ENCODE measurements at places on chromosomes 3 and 15.

GRCh38 chr3:181561139-181562031 lies 150.3 kb upstream of the SOX2 start:
- no peak for DNase-seq

- no peak for DNase-seq
Observed at GRCh38 chr3:69288161-69288895, 97.6 kb downstream of the FRMD4B start.

DNA sequence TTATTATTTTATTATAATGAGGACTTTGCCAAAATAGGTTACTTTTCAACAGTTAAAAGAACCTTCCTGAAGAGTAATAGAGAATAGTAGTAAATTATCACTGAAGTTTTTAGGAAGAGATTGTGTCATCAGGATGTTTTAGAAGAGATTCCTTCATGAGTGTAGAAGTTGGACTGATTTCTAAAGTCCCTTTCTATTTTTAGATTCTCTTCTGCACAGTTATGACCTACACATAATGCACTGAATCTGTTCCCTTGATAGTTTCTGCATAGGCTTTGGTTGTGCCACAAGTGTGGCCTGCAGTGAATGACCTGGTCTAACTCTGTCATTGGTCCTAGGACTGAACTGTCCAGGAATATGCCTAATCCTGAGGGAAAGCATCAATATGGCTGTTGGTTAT lies 23.9 kb downstream of the SLC35A5 start:
- no peak for DNase-seq

DNA sequence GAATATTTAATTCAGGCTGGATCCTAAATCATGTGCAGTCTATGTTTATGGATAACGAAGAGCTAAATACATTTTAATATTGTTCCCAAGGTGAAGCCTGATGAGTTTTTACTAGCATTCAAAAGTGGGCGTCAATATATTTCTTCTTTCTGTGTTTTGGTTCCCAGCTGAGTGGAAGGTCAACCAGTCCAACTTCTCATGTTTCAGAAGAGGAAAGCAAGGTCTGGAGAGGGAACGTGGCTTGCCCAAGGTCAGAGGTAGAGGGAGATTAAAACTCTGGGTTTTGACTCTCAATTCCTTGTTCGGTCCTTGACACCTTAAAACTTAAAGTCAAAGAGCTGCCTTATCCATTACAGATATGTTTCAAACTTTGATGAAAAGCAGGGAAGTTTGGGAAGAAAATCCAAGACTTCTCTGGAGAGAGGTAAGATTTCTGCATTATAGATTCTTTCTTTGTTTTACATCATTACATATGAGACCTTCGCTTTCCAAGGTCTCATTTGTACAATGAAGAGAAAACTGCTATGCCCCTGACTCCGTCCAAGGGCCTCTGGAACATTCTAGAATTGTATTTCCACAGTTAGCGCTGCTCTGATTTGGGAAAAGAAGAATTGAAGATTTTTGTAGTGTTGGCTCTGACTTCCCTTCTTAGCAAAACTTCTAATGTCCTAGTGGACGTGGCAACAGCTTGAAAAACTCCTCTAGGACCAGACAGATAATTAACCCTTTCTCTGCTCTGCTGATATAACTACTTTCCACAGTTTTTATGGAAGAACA lies 57.7 kb upstream of the HES1 start:
- no peak for DNase-seq

DNA sequence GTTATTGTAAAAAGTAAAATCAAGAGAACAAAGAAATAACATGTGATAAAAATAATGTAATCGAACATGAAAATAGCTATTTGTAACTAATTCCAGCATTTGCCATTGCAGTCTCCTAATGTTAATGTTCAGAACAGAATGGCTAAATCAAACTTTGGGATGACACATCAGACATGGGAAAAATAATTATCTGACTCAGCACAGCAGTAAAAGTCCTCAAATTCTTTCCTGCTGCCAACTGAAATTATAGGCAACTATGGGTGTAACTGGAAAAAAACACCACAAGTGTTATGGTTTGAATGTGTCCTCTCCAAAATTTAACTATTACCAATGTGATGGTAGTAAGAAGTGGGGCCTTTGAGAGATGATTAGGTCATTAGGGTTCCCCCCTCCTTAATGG lies 446.7 kb downstream of the C3orf38 start:
- no peak for DNase-seq

- DNase-seq, result no peak
Observed at GRCh38 chr3:32140943-32141342, 34.5 kb downstream of the GPD1L start.

DNA sequence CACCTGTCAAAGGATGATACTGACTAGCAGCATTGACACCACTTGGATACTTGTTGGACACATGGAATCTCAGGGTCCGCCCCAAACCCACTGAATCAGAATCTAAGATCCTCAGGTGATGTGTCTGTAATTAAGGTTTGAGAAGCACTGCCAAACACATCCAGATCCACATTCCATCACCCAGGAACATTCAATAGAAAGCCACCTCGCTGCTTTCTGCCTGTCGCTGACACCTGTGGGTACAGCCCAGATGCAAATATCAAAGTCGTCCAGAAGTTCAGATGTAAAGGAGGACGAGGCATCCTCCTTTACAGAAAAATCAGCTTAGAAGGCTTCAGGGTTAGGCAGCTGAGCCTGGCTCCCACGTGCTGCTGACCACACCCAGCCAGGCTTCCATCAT lies 5.2 kb upstream of the RPS17 start:
- DNase-seq, result no peak

DNA sequence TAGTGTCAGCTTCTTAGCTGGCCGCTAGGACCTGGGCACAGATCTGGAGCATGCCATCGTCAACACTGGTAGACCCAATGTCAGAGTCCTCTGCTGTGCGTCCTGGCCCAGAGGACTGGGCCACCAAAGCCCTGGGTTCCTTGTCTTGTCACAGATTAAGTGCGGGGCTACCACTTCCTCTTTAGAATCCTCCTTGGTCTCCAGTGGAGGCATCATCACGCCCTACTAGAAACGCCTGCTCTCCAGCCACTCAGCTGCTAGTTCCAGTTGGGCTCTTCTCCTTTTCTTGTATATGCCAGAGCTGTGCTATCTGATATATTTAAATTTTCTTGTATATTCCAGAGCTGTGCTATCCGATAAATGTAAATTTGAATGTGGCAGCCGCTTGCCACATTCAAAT lies 11.2 kb downstream of the PPCDC start:
- DNase-seq, result no peak

DNA sequence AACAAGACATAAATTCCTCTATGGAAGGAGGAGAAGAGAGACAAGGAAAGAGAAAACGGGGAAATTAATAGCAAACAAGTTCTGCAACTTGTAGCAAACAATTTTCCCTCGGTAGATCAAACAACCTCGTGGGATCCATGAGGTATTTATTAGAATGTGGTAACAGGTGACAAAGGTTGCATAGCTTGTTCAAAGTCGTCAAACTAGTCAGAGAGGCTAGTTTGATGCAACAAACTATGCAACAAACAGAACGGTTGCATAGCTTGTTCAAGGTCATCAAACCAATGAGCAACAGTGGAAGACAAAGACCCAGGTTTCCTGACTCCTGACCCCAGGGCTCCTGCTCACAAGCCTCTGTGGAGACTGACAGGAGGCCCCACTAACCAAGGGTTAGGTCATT lies 20.7 kb downstream of the MB21D2 start:
- no peak for DNase-seq

DNA sequence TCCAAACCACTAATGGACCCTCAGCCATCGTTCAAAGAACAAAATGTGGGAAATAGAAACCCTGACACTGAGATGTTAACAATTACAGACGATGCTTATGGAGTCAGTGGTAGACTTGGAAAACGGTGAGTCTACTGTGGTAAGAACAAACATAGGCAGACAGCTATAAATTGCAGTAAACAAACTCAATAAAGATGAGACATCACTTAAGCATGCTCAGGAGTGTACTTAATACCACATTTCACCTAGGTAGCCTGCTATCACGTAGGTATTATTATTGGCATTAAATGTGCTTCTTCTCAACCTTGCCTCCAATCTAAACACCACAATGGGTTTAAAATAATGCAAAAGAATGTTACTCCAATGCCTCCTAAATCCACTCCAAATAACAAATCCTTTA lies 2.5 kb downstream of the OSBPL10 start:
- no peak for DNase-seq

- no peak for DNase-seq
Observed at GRCh38 chr3:69370156-69370883, 15.6 kb downstream of the FRMD4B start.

- no peak for DNase-seq
Observed at GRCh38 chr3:147394884-147395225, 11.5 kb downstream of the ZIC4 start.

DNA sequence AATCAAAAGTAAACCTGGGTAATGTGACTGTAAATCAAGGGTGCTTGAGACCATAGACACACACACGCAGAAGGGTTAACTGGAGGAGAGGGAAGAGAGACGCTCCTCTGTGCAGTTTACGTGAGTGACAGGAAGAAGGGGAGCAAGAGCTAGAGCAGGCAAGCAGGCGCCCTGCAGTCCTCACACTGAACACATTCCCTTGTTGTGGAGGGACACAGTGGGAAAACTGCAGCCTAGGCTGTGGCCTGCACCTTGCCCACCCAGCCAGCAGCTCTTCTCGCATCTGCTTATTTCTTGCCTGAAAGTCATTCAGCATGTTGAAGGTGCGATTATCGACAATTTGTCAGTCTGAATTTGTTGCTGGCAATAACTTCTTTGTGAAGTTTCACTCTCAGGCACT lies 24.2 kb downstream of the SOX2 start:
- no peak for DNase-seq
